ENCODE measurements at places on chromosomes 7 and 10.

DNA sequence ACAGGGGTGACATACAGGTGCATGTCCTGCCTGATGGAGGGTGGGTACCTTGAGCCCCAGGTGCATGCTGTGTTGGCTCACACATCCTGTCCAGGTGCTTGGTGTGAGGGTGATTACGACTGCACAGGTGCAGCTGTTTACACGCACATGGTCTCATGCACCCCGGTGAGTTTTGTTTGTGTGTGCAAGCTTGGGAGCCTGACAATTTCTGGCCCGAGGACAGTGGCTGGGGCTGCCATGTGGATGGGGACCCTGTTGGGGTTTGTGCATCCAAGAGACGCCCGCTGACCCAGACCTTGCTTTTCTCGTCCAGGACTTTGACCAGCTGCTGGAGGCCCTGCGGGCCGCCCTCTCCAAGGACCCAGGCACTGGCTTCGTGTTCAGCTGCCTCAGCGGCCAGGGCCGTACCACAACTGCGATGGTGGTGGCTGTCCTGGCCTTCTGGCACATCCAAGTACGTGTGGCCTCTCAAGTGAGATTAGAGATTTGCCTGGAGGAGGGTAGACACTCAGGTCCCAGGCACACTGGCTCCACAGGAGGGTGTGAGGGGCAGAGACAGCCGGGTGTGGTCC is 61.7 kb downstream of the PRF1 start:
- DNase-seq = no peak

DNA sequence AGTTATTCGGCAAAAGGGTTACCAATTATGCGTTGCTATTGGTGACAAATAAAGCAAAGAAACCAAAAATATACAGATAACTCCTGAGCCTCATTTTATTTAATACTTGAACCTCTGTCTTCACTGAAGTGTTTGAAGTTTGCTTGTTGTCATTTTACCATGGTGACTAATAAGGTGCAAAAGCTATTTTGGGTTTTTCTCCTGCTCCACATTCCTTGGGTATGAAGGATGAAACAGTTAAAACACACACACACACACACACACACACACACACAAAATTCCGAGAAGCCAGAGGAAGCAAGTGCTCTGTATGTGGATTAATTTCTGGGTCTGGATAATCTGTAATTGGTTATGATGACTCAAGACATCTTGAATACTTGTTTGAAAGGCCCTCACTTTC is 246.5 kb downstream of the COBL start:
- no peak for DNase-seq

DNA sequence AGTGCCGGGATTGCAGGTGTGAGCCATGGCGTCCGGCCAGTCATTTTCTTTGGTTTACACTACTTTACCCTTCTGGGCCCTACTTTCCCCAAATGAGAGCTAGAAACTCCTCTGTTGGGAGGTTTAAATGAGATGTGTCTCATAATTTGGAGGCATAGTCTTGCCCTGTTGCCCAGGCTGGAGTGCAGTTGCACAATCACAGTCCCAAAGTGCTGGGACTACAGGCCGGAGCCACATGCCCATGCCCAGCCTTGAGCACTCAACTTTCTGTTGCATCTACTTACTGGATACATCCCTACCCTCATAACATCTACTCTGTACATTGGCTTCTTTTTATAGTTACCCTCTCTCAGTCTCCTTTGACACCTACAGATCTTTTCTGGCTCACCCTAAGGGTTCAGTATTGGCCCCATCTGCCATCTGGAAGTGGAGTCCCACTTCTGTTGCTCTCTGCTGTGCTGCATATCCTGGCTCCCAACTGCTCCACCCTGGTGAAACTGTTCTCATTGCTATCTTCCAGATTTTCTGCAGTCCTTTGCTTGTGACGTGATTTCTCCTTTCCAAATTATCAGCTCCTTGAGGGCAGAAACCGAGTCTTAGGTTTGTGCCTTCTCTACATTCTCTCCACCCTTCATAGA is 8.4 kb downstream of the EIF4H start:
- no peak for DNase-seq

DNA sequence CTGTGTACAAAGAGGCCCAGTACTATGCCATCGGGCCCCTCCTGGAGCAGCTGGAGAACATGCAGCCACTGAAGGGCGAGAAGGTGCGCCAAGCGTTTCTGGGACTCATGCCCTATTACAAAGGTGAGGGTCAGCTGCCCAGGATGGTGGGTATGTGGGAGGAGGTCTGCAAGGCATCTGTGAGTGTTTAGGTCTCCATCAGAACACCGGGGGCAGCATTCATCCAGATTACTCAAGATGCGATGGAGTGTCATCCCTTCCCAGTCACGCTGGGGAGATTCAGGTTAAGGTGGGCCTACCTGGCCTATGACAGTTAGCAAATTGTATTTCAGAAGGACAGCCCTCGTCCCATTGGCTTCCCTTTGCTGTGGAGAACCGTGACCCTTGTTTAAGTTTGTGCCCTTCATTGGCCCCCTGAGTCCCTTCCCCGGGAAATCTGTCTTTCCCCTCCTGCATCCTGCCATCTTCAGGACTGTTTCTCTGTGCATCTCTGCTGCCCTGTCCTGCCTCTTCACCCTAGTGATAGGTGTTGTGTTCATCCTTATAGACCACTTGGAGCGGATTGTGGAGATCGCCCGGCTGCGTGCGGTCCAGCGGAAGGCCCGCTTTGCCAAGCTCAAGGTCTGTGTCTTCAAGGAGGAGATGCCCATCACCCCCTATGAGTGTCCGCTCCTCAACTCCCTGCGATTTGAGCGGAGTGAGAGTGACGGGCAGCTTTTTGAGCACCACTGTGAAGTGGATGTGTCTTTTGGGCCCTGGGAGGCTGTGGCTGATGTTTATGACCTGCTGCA is 9.8 kb downstream of the KCTD7 start:
- DNase-seq = no peak

DNA sequence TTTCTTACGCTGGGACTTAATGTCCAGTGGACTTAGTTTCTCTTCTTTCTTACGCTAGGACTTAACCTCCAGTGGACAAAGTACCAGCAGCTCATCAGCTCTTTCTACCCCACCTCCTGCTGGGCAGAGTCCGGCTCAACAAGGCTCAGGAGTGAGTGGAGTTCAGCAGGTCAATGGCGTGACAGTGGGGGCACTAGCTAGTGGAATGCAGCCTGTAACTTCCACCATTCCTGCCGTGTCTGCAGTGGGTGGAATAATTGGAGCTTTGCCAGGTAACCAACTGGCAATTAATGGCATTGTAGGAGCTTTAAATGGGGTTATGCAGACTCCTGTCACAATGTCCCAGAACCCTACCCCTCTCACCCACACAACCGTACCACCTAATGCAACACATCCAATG is 199.7 kb downstream of the MLLT10 start:
- DNase-seq = no peak

DNA sequence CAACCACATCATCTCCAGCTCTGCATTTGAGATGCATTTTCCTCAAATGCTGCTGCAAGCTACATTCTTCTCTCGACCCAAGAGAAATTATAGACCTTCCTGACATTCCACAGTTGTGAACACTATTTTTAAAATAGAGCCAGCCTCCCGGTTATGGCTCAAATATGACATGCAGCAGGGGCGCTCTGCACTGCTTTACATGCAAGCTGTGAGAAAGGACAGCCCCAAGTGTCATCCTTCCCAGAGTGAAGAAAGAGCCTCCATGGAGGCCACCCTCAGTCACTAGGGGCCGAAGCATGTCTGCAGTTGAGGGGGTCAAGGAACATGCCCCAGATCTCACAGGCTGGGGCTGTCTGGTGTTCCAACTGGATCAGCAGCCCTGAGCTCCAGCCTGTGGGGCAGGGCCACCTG is 63.9 kb upstream of the CHST15 start:
- no peak for DNase-seq

- no peak for DNase-seq
Observed at GRCh38 chr10:61990761-61991135, 89.2 kb downstream of the ARID5B start.

DNA sequence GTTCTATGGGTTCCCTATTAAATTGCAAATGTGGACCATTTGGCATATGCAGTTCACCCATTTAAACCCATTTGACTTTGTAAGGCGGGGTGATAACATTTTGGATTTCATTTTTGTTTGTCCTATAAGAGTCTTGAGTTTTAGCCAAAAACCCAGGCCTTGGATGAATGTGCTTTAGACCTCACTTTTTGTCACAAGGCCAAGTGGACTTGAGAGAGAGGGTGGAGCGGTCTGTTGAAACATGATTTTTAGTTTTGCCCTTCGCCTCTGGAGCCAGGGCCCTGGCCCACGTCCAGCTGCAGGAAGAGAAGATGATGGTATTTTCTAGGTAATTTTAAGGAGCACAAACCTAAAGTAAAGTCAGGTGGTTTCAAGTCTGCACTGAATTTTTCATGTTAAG is 260.1 kb downstream of the SLC25A13 start:
- no peak for DNase-seq

GRCh38 chr7:23238983-23239652 is 7.5 kb upstream of the GPNMB start:
- DNase-seq = no peak

DNA sequence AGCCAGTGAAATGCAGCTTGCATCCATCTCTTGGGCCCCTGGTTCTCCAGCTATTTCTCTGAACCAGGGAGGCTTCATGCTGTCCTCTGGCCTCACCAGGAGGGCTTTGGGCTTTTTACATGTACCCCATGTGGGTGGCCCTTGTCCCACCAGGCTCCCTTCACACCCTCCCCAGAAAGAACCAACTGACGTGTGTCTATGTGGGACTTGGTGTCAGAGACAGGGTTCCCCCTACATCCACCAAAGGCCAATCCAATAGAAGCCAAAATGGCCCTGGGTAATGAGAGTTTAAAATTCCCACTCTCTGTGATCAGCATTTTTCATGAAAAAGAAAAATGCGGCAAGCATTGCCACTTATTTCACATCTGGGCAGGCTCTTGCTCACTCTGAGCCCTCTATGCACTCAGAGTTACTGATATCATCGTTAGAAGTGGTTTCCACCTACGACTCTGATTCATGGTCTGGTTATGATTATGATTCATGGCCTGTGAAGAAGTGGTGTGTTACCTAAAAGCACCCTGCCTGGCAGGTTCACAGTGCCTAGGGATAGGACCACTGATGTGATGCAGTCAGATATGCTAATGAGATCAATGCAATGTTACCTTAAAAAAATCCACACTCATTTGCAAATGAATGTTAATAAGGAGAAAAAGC is 133.5 kb downstream of the BUB3 start:
- DNase-seq = no peak

- no peak for DNase-seq
Observed at GRCh38 chr10:27723436-27723835, 22.2 kb downstream of the MKX start.

- no peak for DNase-seq
Observed at GRCh38 chr7:38007096-38007495, 86.7 kb downstream of the EPDR1 start.

- DNase-seq = no peak
Observed at GRCh38 chr7:138074121-138074520, 2.1 kb upstream of the AKR1D1 start.

DNA sequence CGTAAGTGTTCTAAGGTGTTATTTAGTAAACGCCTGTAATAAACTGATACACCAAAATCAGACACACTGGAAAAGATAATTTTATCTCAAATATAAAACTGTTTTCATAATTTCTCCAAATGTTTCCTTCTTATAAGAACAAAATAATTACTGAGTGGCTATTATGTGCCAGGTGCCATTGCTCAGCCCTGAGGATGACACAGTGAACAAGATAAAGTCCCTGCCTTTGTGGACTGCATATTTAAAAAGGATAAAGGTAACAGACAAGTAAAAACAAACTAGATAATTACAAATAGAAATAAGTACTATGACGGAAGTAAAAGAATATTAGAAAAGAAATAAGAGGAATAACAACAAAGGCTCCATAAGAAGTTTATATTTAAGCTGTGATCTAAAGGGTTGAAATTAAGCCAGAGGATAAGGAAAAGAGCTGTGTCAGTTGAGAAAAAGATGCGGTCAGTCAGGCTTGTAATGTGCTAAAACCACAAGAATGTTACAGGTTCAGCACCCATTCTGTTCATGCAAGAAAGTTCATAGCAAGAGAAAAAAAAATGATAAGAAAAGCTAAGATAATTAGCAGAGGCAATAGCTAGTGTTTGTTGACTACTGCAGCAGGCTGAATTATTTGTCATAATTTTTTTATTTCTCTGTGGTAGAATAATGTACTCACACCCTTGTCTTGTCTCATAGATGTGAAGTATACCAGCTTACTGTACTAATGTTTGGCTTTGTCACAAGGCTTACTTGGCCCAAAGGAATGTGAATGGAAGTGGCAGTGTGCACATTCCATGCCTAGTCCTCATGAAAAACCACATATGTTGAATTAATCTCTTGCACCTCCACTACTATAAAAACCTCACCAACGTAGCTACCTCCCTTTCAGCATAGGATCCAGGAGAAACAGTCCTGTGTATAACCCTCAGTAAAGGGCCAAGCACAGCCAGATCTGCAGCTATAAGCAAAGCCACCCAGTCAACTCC is 75.1 kb downstream of the CRPPA start:
- DNase-seq = no peak

- no peak for DNase-seq
Observed at GRCh38 chr7:91995391-91996105, 54.9 kb downstream of the AKAP9 start.

DNA sequence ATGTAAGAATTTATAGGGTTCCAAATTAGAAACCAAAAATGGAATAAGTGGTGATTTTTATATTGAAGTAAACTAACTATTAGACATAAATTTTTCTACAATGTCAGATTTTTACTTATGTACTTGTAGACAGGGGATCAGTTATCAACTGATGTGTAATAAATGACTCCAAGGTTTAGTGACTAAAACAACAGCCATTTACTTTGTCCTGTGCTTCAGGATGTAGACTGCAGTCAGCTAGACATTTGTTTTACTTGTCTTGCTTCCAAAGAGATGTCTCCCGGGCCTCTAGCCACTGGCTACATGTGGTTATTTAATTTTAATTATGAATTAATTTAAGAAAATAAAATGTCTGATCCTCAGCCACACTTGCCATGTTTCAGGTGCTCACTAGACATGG is 249.7 kb upstream of the IGFBP3 start:
- no peak for DNase-seq

DNA sequence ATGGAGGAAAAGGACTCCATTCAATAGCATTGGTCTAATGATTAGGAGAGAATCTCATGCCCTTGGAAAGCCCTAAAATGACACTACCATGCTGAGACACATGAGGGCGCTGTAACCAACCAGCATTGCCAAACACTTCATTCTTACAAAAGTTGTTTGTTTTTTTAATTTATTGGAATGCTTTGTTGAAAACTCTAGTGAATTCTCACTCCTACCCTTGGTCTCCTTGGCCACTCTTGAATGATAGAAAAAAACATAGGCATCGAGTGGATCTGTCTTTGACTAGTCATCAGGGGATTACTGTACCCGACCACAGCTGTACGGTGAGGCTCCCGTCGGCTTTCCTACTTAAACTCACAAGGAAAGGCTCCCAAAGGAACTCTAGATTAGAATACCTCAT is 29.3 kb upstream of the ADD3 start:
- peak; percentile 56 for DNase-seq

- no peak for DNase-seq
Observed at GRCh38 chr10:4383651-4384098, 442.3 kb upstream of the AKR1E2 start.

DNA sequence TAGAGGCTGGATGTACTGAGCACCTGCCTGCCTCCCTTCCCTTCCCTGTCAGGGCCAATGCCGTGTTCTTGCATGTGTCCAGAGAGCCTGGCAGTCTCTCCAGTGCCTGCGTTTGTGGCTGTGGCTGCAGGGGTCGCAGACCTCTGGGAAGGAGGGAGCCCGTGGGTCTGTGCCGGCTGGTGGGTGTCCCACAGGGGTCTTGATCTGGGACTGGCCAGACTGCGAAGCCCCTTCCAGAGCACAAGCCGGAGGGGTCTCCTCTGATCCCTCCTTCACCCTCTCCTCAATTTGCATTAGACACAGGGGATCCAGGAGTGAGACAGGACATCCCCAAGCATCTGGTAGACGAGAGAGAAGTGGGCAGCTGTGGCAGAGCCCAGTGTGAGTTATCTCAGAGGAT is 199.2 kb downstream of the ADARB2 start:
- no peak for DNase-seq
